Stimulated activated CD4-positive, alpha-beta T cell treated with anti-CD3 and anti-CD28 coated beads, Interleukin-1b, Interleukin-23, amount 100 ng/mL, for 1 hour (primary cell): ENCODE measurements at places on chromosomes 11 and 22.

GRCh38 chr22:42282943-42283277 is 12.5 kb upstream of the TCF20 start:
- no peak for DNase-seq

DNA sequence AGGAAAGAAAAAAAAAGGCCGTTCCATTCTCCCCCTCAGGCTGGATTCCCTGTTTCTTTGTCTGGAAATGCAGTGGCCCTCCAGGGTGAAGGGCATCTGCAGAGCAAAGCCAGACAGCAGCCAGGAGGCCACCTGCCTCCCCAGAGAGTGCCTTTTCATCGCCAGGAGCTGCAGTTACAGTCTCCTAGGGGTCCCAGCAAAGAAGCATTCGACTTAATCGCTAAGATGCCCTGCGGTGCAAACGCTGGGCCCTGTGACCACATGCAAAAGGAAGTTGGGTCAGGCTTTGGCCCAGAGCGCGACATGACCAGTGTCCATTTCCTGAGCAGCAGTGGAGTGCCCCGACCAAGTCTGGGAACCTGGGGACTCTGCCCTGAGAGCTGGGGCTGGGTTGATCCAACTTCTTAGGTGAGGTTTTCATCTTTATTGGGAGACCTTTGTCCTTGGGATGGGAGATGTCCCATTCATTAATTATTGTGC is 304.6 kb downstream of the OPCML start:
- no peak for DNase-seq

- DNase-seq: no peak
Measured at GRCh38 chr11:130578738-130579368, 130.4 kb downstream of the ADAMTS15 start.

DNA sequence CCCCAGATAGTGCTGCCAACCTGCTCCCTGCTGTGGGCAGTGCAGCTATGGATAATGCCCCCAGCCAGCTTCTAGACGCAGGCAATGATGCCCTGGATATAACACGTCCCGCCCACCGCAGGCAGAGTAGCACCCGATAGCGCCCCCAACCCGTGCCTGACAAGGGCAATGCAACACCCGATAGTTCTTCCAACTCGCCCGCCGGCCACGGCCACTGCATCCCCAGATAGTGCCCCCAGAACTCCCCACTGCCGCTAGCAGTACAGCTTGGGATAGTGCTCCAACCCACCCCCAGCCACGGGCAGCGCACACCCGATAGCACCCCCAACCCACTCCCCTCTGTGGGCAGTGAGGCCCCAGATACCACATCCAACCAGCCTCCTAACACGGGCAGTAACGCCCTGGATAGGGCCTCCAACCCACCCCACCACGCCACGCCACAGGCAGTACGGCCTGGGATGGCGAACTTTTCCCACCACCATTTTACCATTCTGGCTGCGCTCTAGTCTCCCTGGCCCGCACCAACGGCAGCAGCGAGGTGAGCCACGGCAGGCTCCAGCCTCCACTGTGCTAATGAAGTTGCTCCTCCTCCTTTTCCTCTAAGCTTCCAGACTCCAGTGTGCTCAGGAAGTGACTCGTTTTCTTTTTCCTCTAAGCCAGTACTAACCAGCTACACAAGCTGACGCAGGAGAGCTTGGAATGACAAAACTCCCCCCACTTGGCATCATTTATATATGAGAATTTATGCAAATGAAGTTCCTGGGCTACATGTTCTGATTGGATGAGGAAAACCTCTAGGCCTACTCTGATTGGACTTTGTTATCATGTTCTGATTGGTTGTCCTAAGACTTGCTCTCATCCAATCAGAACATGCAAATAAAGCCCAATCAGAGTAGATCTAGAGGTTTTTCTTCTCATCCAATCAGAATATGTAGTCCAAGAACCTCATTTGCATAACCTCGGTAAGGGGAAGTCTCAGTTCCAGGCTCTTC is 3.0 kb upstream of the RFPL3 start:
- no peak for DNase-seq

GRCh38 chr22:38272373-38273134 is at the start of gene TMEM184B:
Gene TMEM184B (minus strand): TSS chr22:38273010. CDS start chr22:38247961, 25,049 bp downstream.
- DNase-seq: peak; percentile 54

- no peak for DNase-seq
Measured at GRCh38 chr11:35376613-35377012, 42.7 kb downstream of the SLC1A2 start.

DNA sequence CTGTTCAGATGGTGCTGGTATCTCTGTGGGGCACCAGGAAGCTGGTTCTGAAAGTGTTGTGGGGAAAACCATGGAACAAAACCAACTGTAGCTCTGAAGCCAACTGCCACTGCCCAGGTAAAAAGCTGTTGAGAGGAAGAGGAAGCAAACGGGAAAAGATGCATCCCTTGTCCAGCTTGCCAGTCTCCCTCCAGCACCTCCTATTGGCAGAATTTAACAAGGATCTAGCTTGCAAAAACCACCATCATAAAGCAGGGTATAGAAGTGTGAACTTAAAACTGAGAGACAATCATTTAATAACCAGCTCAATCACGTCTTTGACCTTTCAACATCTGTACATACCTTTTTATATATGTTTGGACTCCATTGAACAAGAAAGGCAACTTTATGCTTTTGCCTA is 4.5 kb downstream of the PATE1 start:
- DNase-seq: no peak

DNA sequence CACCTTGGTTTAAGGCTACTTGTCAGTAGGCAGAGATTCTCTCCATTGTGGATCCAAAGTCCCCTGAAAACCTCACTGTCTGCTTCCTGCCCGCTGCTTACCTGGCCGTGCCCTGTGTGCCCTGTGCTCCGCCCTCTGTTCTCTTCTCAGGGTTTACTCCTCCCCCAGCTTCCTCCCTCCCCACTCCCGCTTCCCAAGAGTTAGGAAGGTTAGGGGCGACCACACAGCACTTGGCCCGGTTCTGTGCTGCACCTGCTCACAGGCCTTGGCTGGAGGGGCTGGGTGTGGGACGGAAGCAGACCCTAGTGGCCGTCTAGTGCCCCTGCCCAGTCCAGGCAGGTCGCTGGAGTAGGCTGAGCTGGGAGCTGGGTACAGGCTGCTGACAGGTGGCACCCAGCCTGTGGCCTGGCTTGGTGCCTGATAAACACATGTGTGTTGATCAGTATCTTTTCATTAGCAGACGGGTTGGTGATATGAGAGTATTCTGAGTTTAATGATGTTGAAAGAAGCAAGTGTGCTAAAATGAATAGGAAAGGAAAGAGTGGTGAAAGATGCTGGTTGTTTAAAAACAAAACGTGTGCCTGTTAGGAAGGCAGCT is 40.5 kb downstream of the GRAMD4 start:
- DNase-seq: no peak

DNA sequence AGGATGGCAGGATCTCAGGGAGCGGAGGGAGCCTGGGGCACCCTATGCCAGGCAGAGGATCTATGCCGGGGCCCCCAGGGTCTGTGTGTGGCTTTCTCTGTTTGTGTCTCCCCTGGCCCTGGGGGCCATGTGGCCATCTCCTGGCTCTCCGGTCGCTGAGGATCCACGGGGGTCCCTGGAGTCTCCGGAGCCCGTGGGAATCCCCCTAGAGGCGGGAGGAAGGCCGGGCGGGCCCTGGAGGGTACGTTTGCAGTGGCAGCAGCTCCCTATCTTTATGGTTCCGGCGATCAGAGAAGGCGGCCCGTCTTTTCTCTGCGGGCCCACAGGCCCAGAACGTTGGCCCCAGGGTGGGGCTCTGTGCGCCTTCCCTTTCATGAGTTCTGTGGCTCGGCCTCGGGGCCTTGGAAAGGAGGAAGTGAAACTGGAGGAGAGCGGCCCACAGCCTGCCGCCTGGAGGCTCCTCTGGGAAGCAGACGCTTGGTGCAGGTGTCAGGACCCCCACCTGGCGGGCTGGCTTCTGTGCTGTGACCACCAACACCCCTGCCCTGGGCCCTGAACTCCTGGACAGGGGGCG is 82.1 kb downstream of the KCNQ1 start:
- no peak for DNase-seq

DNA sequence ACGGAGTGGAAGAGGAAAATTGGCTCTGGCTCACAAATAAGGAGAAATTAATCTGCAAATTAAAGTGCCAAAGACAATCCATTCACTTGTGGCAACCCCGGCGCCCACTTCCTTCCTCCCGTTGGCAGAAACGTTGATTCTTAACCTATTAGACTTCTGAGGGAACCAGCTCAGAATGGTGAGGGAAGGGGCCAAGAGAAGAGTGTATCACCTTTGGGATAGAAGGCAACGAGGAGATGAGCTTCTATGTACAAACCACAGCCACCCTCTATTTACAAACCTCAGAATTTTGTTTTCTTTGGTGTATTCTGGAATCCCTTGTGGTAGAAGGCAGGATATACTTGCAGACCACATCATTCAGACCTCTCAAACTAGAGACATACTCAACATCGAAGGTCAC is 1.1 kb downstream of the MB start:
- no peak for DNase-seq

DNA sequence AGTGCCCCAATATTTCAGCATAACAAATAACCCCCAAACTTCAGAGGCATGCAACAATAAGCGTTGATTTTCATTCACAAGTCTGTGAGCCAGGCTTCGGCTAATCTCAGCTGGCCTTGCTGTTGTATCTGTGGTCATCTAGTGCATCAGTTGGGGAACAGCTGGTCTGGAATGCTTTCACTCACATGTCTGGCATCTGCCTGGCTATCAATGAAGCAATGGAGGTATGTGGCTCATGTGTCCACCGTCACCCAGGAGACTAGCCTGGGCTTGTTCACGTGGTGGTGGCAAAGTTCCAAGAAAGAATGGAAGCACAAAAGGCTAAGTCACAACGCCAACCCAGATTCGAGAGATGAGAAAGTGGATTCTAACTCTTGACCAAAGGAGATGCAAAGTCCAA is 304.8 kb upstream of the ISX start:
- DNase-seq: no peak

DNA sequence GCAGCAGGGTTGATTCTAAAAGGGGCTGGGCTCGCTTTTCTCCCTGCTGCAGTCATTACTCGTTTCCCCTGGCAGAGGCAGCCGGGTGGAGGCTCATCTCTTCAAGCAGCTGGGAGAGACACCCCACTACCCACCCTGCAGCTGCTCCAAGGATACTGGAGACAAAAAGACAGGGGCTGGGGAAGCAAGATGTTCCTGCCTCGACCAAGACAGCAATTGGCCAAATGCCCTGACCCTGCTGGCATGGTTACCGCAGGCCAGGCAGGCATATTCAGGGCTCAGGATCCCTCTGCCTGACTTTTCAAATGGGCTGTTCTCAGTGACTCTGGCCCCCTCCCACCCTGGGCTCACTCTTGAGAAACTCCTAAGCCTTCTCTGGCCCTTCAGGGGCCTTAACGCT is 6.8 kb upstream of the RGL4 start:
- DNase-seq: no peak

DNA sequence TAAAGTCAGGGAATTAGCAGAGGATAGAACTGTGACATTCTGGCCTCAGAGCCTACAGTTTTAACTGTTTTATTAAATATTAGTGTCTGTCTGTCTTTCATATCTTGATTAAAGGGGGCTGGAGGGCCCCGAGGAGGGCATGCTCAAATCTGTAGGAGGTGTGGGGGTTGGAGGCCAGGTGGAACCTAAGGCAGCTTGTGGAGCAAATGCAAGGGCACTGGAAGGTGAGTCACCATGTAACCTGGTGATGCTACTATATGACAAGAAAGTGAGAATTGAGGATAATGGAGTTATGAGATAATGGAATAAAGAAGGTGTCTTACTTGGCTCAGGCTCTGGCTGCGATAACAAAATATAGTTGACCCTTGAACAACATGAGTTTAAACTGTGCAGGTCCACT is 27.3 kb upstream of the TMEM86A start:
- DNase-seq: no peak

GRCh38 chr11:120645639-120646038 is 134.1 kb downstream of the GRIK4 start:
- no peak for DNase-seq

DNA sequence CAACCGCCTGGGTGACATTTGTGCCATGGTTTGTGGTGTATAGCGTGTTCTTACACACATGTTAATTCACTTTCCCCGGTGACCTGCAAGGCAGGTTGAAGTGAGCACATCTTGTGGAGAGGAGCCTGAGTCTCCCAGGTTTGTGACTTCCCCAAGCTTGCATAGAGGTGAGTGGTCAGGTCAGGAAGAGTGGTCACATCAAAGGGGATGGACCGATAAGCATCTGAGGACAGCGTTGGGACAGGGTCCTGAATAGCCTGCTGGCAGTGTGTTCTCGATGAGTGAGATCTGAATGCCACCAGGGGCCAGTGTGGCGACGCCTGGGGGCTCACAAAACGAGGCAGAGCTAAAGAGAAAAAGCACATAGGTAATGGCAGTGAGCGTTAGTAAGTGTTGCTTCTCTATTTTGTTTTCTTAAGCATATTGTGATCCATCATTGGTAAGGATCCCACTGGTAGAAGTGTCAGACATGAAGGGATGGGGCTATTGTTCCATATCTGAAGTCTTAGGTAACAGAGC is 154.6 kb downstream of the GRIK4 start:
- DNase-seq: no peak

DNA sequence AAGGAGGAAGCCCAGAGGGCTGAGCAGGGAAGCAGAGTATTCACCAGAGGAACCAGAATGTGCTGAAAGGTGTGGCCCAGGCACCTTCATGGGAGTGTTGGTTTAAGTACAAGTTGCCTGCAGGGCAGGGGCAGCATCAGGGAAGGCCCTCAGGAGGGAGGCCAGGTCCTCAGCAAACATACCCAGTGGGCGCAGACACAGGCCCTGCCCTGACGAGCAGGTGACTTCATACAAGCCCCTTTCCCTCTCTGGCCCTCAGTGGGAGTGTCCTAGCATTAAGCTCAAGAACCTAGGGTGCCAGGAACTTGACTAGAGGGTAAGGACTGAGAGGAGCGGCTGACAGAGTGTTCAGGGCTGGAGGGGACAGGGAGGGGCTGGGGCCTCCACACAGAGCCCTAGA is 7.5 kb upstream of the CASTOR1 start:
- DNase-seq: no peak

DNA sequence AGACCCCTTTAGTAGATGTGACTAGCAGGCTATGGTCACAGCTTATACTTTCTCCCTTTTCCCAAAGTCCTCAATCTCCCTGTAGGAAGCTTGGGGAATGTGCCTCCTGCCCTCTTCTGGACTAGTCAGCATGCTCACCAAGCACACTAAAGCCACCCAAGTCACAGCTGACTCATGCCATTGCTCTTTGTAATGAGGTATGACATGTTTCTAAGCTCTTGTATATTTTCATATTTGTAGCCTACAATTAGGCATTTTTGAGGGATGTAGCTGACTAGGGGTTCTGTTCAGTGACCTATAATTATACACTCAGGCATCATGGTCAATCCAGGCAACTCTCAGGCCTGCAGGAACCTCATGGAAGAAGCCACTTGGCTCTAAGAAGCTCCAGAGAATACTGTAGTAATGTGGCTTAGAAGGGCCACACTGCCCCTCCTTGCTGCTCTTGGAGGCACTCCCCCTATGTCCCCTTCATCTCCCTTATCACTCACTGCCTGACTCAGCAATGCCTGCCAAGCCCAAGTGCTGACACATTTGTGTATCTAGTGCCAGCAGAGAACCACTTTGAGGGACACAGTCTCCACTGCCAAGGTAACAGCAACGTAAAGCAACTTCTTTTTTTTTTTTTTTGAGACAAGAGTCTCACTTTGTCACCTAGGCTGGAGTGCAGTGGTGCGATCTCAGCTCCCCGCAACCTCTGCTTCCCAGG is 86.2 kb downstream of the RPL27A start:
- no peak for DNase-seq

GRCh38 chr22:48185071-48186055 is 1422.9 kb downstream of the TBC1D22A start:
- no peak for DNase-seq

GRCh38 chr11:71294846-71295600 is 42.6 kb upstream of the SHANK2 start:
- DNase-seq: no peak
